ENCODE measurements at places on chromosomes 2 and 18.

GRCh38 chr18:36628435-36629137, 200.2 kb downstream of the TPGS2 start:
- DNase-seq = no peak

GRCh38 chr2:221444106-221444505, 128.0 kb downstream of the EPHA4 start:
- no peak for DNase-seq

DNA sequence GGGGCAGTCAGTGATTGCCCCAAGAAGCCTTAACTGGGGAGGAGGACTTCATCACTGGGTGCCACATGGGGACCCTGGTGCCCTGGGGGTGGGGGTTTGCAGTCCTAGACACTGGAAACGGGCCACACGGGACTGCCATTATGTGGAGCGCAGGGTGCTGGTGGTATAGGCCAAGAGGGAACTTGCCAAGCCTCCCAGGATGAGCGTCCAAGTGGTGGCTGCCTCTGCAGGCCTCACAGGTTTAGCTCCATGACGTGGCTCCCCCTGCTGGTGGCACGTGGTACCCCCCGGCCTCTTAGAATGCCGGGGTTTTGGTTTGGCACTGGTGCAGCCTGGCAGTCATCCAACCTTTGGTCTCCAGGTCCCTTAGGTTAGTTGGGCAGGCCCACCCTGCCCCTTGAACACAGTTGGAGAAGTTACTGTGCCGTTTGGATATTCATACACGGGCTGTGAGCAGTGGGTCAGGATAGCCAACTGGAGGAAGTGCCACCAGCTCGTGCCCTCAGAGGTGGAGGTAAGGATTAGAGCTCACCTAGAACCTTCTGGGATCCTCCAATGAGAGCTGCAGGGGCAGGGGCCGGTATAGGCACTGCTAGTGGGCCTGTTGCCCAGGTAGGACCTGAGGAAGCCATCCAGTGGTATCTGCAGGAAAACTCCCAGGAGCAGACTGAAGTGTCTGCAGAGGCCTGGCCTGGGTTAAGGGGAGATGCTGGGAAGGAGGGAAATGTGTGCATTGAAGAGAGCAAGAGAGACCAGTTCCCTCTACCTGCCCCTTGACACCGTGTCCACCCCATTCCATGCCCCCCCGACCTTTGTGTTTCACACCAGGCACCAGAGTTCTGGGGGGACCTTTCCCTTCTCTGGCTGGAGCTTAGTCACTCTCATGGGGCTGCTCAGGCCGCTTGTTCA, 5.7 kb downstream of the PTMA start:
- peak; percentile 93 for DNase-seq

GRCh38 chr18:7146067-7146466, 28.5 kb upstream of the LAMA1 start:
- DNase-seq = no peak

DNA sequence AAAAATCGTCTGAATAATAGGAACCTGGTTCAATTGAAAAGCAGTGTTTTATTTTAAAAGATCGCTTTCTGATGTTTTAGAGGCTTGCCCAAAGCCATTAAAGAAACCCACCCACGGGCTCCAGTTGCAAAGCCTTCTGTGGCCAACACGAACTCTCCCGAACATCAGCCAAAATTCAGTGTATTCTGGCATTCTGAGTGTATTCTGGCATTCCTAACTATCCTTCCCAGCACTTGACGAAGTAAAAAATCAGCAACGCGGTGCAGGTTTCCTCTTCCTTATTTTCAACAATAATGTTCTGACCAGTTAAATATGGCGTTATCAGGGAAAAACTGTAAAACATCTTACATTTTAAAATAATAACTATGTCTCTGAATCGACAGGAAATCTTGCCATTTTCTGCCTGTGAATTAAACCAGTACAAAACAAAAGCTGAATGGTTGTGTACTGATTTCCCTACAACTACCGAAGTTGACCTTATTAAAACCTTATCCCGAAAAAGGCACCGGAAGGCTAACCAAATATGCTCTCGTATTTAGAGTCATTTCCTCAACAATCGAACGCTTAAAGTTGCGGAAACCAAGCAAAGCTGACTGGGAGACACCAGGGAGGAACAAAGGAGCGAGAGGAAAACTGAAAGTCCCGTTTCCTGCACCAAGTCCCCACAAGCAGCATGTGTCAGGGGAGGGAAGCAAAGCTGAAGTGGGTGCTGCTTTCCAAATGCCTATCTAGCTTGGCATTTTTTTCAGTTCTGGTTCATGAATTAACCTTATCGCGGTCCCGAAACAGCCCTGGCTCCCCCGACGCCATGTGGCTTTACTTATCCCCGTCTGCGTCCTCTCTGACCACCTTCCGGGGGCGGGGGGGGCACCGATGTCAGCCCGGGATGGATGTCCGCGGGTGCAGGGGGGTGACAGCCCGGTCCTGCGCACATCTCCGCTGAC, 44.3 kb downstream of the ZNF516 start:
- DNase-seq = no peak

GRCh38 chr18:11994703-11995444, 13.6 kb downstream of the IMPA2 start:
- peak; percentile 68 for DNase-seq

GRCh38 chr2:153388246-153388645, 90.3 kb downstream of the RPRM start:
- no peak for DNase-seq

DNA sequence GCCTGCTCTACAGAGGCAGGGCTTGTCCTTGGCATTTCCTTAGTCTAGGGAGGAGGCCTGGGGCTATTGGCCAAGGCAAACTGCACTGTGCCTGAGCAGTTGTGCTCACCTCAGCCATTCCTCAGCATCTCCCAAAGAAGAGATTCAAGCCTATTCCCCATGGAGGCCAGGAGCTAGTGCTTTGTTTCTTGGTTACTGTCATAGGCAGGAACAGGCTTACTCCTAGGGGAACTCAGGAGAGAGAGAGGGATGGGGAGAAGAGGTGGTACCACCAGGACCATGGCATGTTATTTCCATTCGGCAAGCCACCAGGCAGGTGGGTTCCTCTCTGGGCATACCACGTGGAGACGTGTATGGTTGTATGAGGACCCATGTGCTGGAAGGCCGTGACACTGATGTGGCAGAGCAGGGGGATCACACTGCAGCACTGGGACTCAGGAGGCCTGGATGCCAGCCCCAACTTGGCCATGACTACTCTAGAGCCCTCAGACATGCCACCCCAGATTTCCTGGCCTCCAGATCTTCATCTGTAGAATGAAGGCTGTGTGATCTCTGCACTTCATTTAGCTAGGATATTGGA, 233.7 kb downstream of the LOXHD1 start:
- DNase-seq = no peak

GRCh38 chr18:13642440-13642827, 83.9 kb downstream of the FAM210A start:
- DNase-seq = no peak

DNA sequence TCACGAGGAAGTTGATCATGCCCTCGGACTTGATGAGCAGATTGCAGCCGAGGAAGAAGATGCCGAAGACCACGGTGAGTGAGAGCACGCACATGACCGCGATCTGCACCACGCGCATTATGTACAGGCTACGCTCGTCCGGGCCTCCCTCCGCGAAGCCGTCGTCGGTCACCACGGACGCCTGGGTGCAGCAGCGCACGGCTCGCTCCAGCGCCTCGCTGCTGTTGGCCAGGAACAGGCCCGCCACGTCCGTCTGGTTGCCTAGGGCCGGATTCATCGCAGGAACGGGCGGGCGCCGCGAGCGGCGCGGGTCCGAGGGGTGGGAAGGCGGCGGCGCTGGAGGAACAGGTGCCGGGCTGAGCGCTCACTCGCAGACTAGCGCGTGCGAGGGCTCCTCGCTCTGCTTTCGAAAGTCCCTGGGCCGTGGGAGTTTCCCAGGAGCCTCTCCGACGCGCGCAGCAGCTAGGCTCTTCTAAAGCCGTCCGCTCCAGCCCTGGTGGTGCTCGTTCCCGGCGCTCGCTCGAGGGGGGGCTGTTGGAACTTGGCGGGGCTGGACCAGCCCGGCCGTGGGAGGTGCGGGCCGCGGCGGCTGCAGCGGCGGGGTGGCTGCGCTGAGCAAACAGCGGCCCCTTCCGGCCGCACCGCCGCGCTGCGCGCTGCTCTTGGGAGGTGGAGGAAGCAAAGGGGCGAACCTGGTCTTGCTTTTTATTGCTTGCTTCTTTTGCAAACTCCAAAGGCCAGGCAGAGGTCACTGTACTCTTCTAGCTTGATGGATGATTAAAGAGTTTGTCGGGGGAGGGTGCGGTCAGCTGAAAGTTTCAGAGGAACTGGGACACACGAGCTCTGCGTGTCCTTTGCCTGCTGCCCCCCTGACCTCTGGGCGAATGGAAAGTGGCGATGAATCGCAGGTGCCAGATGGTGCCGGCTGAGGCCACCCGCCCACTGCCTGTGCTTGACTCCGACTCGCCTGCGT, at the start of gene RPRM:
RPRM (minus strand) TSS at position 474 of the 973 bp plus-strand sequence; CDS start at position 277, 197 bp downstream.
- DNase-seq = peak; percentile 60

DNA sequence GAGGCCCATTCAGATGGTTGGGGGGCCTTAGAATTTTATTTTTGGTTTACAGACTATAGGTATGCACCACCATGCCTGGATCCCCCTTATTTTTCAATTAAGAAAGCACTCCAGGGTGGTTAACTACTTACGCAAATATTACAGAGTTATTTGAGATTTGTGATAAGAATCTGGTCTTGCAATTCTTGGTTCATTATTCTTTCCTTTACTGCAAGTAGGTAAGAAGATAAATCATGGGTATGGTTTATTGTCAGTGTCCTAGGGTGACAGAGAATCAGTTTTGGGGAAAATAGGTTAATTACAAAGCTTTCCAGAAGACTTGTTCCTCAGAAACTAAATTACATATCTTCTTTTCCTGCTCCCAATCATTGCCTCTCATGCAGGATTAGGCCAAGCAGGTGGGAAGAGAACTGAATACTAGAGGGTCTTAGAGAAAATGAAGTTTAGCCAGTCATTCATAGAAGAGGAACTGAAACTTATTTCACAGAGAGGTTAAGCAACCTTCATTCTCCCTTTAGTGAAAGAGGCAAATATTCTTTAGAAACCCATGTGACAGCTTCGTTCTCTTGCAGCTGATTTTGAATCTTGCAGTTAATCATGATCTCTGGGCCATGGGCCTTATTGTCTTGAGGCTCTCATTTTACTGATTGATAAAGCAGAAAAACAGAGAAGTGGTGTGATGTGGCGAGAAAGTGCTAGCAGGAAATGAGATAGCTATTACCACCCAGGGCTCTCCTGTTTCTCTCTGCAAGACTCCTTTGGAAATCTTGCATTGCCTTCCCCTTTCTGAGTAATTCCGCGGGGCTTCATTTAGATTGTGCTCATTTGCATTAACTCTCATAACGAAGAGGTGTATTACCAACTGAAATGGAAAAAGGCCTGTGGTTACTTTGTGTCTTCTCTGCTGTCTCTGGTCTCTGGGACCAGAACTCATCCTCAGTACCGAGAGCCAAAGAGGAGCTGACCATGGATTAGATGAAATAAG, 44.8 kb upstream of the ARHGAP25 start:
- DNase-seq = no peak
